ENCODE measurements at places on chromosomes 7 and 10.

DNA sequence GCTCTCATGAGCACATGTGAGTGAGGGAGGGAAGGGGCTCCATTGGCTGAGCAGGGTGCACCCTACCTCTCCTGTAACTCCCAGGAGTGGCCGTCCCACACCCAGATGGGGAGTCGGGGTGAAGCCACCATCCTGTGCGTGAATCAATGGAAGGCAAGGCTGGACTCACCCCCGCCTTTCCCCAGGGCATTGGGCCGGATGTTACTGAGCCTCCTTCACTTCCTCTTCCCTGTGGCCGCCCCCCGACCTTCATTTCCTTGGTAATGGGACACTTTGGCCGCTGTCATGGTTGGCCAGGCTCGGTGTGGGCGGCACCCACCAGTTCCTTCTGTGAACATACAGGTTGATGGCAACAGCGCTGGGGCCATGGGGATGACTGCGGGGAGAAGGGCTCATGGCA, 209.0 kb downstream of the MGMT start:
- no peak for DNase-seq

DNA sequence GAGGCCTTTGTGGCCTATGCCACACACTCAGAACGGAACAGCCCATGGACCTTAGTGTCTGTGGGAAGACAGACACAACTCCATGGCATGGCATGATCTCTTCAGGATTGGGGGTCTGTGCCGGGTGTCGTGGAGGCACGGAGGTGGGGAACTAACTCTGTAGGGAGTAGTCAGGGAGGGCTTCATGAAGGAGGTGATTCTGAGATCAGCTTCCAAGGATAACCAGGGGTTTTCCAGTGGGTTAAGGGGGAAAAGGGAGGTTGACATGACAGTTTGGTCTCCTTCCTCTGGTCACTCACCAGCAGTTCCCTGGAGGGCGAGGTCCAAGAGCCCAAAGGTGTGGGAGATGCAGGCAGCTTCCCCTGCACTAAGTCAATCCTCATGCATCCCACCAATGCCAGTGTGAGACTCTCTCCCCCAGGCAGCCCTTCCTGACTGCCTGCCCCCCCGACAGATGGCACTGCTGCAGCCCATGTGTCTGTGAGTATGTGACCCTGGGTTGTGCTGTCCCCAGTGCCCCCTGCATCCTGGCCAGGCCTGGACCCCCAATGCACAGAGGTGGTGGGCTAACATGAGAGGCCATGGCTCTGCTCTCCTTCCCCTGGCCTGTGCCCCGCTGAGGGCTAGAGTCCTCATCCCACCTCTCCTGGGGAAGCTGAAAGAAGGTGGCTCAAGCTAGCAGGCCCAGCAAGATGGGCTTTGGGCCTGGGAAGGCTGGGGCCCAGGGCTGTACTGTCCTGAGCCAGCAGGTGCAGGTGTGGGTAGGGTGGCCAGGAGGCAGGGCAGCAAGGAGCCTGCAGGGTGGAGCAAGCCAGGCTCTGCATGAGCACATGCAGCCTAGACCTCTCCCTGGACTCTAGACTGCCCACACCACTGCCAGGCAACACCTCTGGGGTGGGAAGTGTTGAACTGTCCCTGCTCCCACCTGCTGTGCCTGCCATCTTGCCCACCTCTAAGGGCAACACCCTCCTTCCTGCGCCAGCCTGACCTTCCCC, 39.7 kb downstream of the RASGEF1A start:
- DNase-seq, result no peak

GRCh38 chr10:133067149-133068105, 20.3 kb upstream of the ADGRA1 start:
- DNase-seq, result no peak

- DNase-seq, result no peak
Measured at GRCh38 chr7:47291461-47292081, 290.3 kb downstream of the TNS3 start.

GRCh38 chr7:1787681-1788235, 117.7 kb downstream of the ELFN1 start:
- no peak for DNase-seq

DNA sequence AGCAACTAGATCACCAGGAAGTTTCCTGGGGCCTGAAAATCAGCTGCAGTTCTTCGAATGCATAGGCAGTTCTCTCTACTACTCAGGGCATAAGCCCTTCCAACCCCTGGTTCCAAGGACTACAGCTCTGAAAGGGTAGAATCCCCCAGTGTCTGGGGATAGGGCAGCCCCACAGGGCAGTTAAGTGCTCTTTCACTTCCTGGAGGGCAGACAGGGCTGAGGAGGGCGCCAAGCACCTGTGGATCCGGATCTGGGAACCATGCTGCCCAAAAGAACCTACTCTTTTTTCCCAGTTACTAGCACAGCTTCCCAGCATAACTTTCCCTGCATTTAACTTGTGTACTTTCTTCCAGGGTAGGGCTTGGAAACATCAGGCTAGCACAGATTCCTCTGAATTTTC, 41.1 kb downstream of the CXCL12 start:
- no peak for DNase-seq

GRCh38 chr7:131249003-131249402, 78.7 kb upstream of the MKLN1 start:
- no peak for DNase-seq

DNA sequence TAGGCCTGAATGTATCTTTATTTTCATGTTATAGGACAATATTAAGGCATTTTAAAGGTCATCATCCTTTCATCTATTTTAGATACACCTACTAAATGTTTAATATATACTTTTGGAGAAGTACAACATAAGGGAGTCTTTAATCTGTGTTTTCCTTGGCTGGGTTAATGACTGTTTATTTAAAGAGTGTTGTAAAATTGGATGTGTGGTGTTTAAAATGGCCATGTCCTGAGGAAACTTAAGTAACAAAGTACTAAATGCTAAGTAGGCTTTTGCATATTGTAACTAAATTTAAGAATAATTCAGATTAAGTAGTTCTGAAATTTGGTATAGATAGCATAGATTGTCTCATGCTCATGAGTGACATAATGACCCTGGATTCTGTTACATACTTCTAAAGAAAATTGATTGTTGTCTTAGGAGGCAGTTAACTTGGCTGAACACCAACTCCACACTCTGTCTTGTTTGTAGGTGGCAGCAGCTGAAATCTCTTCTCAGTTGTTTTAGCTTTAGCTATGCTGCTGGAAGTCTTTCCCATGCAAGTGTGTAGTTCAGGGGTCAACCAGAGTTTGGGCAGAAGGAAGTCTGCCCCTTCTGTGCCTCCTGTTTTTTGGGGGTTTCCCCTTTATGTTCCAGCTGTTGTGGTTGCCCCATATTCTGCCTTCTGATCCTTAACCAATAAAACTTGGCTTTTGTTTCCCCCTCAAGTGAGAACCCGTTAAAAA, 29.2 kb downstream of the DLD start:
- no peak for DNase-seq
